ENCODE measurements at places on chromosomes 5 and 9. TPM values are rescaled to one million over a fixed set of nuclear protein-coding genes. Genes with fewer than 3 reads are reported as not detected.
A peak's percentile ranks its signal among the peaks of the same experiment; 100 is the strongest.

GRCh38 chr5:109533751-109534272 lies 124.0 kb upstream of the PJA2 start:
- peak; percentile 37 for DNase-seq

GRCh38 chr9:71364186-71364955 lies 242.9 kb upstream of the TRPM3 start:
- DNase-seq = no peak

- no peak for DNase-seq
Observed at GRCh38 chr9:106889061-106889590, 26.2 kb downstream of the ZNF462 start.

DNA sequence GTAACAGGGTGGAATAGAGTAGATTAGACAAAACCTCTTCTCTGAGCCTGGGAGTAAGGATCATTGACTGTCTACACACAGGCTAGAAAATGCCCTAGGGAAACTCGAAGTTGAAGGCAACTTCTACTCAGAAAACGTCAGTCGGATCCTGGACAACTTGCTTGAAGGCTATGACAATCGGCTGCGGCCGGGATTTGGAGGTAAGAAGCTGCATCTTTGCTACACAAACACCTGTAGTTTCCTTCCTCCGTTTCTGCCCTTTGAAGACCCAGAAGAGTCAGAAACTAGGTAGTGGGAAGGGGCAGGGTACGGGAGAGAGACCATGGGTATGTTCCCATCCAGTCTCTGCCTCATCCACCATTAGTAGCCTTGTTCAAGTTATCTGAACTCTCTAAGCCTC lies 628 bp downstream of the GABRA6 start:
- DNase-seq = no peak

DNA sequence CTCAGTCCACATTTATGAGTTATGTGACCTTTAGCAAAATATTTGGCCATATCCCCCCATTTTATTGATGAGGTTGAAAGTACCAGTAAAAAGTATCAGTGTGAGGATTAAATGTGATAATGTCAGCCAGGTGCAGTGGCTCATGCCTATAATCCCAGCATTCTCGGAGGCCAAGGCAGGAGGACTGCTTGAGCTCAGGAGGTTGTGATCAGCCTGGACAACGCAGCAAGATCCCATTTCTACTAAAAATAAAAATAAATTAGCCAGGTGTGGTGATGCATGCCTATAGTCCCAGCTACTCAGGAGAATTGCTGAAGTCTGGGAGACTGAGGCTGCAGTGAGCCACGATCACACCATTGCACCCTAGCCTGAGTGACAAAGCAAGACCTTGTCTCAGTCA lies 71.2 kb downstream of the GRAMD2B start:
- no peak for DNase-seq

- DNase-seq = no peak
Observed at GRCh38 chr9:38344566-38345324, 47.8 kb upstream of the ALDH1B1 start.

GRCh38 chr5:132007399-132008162 lies 3.9 kb downstream of the ACSL6 start:
- peak; percentile 85 for DNase-seq

DNA sequence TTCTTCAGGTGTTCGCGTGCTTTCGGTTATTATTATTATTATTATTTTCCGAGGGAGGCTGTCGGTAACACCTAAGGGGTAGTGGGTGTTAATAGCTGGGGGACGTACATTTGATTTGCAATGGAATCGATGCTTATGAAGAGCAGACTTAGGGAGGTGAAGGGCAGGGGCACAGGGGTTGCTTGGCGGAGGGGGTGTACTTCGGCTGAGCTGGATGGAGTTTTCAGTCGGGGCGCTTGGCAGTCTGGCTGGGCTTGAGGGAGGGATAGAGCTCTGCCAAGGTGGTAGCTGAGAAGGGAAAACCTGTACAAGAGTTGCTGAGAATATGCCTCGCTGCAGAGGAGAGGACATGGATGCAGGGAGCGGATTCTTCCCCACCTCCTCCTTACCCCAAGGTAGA lies 617 bp upstream of the PTPRD start:
- DNase-seq = no peak

DNA sequence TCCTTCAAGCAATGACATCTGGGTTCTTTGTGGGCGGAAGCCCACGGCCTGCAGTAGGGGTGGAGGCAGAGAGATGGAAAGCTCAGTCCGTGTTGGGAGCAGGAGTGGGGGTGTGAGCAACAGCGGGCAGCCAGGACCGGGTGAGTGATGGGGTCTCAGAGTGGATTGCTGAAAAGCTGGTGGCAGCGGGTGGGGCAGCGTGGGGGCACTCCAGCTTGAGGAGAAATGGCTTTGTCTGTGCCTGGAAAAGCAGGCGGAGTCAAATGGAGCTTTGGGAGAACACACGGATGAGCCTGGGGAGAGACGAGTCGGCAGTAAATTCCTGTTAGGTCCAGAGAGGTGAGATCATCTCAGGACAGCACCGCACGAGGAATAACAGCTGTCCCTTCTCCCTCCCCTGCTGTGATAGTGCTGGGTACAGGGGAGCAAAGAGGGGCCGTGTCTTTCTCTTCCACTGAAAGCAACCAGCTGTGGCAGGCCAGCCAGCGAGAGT lies 42.1 kb downstream of the CACNA1B start:
- no peak for DNase-seq

DNA sequence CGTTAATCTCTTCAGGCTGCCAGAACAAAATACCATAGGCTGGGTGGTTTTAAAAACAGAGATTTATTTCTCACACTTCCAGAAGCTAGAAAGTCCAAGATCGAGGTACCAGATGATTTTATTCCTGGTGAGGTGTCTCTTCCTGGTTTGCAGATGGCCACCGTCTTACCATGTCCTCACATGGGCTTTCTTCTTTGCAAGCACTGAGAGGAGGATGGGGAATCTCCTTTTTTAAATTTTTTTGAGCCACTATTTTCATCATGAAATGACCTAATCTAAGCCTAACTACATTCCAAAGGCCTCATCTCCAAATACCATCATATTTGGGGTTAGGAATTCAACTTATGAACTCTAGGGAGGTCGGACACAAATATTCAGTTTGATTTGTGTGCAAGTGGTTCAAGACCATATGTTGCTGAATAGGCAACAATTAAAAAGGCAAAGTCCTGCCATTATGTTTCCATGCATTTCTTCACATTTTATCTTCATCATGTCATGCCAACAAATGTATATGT lies 371.2 kb downstream of the CDH18 start:
- DNase-seq = no peak

DNA sequence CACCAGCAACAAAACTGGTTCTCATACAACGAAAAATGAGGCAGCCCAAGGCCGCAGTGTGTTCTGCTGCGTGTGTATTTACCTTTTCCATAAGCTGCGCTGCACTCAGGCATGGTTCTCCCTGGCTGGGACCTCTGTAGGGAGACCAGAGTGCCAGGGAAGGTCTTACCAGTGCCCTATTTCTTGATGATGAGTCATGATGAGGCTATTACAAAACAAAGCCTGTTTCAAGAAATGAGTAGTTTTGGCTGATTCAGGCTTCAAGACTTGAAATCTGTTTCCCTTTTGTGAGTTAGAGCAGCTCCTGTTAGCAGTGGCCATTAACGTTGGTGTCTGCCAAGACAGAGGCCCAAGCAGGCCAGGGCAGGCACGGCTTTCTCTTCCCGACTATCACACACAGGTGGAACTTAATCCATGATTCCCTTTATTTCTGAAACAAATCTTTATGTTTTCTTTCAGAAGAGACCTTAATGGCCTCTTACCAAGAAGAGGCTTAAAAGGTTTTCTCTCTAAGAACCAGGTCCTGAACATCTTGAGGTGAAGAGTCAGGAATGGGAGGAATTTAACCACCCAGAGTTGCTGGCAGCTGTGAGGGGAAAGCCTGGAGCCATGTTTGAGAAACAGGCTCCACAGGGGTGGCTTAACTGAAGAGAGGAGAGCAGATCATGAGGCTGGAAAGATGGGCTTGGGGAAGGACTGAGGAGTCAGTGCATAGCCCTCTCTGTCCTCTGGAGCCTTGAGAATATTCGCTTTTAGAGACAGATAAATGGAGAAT lies 41.4 kb upstream of the TIFAB start:
- peak; percentile 95 for DNase-seq

DNA sequence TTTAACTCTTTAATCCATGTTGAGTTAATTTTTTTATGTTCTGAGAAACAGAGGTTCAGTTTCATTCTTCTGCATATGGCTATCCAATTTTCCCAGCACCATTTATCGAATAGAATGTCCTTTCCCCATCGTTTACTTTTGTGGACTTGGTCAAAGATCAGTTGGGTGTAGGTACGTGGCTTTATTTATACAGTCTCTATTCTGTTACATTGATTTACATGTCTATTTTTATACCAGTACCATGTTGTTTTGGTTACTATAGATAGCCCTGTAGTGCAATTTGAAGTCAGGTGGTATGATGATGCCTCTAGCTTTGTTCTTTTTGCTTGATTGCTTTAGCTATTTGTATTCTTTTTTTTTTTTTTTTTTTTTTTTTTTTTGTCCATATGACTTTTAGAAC lies 462.0 kb downstream of the HTR1A start:
- DNase-seq = no peak

- no peak for DNase-seq
Observed at GRCh38 chr5:167684251-167684650, 607.2 kb upstream of the WWC1 start.

DNA sequence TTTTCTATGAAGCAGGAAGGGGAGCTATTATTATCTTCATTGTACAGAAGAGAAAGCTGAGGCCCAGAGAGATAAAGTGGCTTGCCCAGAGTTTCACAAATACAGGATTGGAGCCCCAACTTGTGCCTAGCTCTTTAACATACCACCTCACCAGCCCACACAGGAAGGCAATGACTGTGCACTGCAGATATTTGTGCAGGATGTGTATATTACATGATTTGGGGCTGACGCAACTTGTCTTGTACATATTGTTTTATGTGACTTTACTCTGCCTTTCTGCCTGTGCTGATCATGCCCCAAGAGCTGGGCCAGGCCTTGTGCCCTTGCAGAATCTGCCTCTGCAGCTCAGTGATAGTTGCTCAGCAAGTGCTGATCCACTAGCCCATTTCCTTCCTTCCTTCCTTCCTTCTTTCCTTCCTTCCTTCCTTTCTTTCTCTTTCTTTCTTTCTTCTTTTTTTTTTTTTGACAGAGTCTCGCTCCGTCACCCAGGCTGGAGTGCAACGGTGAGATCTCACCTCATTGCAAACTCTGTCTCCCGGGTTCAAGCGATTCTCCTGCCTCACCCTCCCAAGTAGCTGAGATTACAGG lies 106.6 kb upstream of the TBCA start:
- peak; percentile 66 for DNase-seq

DNA sequence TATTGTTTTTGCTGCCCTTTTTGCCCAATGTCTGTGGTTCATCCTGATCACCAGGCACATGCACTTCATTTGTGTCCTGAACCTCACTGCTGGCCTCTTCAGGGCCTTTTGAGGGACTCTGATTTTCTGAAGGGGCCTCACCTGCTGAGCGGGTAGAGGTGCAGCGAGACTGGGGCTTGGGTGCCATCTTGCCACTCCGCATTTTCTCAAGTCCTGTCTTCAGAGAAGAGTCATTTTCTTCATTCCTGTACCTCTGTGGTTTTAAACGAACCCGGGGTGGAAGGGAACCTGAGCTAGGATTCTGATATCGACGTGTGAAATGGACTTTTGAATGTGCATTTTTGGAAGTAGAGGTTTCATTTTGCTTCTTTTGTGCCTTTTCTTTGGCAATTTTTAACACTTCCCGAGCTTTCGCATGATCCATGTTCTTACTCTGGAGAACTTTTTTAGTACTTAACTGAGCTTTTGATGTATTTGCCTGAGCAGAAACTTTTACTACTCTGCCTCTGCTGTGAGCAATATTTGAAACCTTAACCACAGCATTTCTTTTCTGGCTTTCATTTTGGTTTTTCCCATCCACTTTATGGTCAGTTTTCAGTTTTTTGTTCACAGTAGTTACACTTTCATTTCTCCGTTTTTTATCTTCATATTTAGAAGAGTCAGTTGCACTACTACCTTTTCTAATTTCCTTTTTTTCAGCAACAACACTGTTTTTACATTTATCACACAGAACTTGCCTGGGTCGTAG lies 26.1 kb downstream of the PWWP2A start:
- no peak for DNase-seq

GRCh38 chr5:17156463-17156862 lies 61.0 kb upstream of the BASP1 start:
- DNase-seq = no peak

GRCh38 chr9:84702471-84702870 lies 32.9 kb downstream of the NTRK2 start:
- no peak for DNase-seq

DNA sequence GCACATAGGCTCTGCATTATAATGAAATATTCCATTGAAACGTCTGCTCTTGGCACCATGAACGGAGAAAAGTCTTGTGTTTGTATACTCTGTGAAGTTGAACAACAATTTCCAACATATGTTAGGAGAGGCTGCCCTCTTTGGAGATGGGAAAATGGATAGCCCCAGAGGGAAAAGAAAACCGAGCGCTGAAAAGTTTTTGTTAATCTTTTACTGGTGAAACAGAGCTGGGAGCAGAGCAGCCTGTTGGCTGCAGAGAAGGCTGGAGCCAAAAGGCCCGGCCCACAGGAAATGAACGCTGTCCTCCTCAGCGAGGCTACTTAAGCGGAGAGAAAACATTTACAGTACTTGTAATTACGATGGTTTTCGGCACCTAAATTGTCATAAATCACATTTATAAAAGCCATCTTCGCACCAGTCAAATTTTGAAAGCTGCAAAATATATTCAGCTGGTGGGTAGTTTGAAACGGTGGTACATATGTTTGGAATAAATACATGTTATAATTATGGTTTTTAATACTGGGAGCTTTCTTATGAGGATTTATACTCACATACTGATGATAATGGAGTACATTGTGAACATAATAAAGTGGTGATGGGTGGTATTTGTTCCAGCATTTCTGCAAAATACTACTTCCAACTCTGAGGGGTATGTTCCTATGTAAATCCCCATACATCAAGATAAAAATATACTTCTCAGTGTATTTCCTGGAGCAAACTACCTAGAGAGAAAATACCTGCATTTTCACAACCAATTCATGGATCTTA lies 129.6 kb upstream of the CNTLN start:
- DNase-seq = peak; percentile 84

- no peak for DNase-seq
Observed at GRCh38 chr5:1933364-1934055, 50.8 kb upstream of the IRX4 start.

- no peak for DNase-seq
Observed at GRCh38 chr9:74736646-74737045, 151.1 kb downstream of the TRPM6 start.

GRCh38 chr9:4657426-4658159 lies 4.5 kb upstream of the PLPP6 start:
- DNase-seq = no peak

Gene SV2C
- total RNA-seq = 0.08 TPM

Gene ARSI
- total RNA-seq = 2.1 TPM

Gene SREK1IP1
- 13.3 TPM for total RNA-seq

Gene GABRB2
- total RNA-seq = not detected

Gene CER1
- total RNA-seq = not detected

Gene KCNN2
- total RNA-seq = not detected

Gene TMEM215
- total RNA-seq = not detected

Gene SPINK7
- not detected for total RNA-seq
